Ecto neural progenitor cell (in vitro differentiated cells): ENCODE measurements at places on chromosomes 16 and 17.
A peak's percentile ranks its signal among the peaks of the same experiment; 100 is the strongest.

DNA sequence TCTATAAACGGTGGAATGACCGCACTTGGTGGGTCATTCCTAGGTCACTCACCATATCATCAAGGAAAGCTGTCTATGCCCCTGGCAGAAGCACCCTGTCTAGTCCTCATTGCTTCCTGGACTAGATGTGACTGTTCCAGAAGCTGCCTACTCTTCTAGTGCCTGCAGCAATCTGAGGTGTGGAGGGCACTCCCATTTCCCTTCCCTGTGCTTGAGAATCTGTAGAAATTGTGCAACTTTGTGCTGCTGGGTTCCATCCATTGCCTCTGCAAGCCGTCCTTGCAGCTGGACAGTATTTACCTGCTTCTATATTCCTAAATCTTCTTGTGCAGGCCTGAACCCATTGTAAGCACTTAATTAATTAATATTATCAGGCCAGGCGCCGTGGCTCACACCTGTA is 52.1 kb downstream of the CACNG3 start:
- no peak for DNase-seq

GRCh38 chr17:29732613-29733012 is 109.9 kb upstream of the CORO6 start:
- DNase-seq, result no peak

GRCh38 chr17:8151641-8152111 is 528 bp downstream of the PER1 start:
- no peak for DNase-seq

GRCh38 chr17:46191322-46192188 is 1.7 kb downstream of the KANSL1 start:
- DNase-seq, result peak; percentile 74

DNA sequence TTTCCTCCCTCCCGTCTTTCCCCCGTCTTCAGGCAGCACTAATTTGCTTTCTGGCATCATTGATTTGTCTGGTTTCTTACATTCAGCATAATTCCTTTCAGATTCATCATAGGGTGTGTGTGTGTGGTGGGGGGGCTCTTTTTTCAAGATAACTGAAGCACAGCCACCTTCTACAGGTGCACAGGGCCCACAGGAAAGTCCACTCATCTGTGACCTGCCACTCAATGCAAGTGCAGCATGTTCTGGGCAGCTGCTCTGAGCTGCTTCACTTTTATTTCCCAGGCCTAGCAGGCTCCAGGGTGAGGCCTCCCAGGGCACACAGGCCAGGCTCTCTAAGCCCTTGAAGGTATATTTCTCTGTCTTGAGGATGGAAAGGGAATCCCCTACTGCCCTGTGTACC is 35.2 kb upstream of the MYH10 start:
- DNase-seq, result no peak

DNA sequence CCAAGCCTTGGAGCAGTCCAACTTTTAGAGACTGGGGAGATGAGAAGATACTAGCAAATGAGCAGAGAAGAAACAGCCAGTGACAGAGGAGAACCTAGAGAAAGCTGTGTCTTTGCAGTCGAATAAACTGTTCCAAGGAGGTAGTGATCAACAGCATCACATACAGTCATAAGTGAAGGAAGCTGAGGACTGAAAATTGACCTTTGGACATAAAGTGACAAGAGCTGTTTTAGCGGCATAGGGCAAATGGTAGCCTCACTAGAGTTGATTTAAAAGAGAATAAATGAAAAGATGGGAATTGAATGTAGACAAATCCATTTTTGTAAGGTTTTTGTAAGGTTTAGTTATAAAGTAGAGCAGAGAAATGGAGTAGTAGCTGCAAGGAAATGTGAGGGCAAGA is 131.2 kb upstream of the HLF start:
- no peak for DNase-seq

DNA sequence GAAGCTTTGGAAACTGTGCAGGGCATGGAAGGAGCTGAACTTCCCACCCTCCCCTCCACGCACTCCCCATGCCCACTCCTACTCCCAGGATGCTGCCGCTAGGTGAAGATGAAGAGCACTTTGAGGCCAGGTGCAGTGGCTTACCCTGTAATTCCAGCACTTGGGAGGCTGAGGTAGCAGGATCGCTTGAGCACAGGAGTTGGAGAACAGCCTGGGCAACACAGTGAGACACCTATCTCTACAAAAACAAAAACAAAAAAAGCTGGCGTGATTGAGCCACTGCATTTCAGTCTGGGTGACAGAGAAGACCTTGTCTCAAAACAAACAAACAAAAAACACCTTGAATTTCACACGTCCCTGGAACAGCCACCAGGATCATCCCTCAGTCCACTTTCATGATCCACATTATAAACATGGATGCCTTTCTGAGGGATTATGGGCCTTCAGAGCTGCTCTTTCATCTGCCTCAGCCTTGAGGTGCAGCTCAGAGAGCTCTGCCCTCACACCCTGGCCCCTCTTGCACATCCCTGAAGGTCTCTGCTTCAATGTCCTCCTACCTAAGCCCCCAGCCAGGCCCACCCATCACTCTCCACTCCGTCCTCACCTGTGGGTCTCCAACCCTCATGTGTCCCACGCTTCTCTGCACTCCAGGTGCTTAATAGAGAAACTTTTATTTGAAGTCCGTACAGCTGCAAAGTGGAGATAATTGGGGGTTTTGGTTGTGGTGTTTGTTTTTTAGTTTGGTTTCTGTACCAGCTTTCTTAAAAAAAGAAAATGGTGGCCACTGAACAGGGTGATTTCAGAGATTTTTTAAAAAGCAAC is 25.8 kb downstream of the PHB1 start:
- DNase-seq, result no peak

GRCh38 chr17:64196601-64197000 is 66.5 kb downstream of the TEX2 start:
- DNase-seq, result peak; percentile 7

GRCh38 chr16:30615358-30616091 is 5.3 kb upstream of the ZNF689 start:
- DNase-seq, result peak; percentile 80

- DNase-seq, result no peak
Measured at GRCh38 chr17:50100480-50100883, 5.3 kb downstream of the PDK2 start.

DNA sequence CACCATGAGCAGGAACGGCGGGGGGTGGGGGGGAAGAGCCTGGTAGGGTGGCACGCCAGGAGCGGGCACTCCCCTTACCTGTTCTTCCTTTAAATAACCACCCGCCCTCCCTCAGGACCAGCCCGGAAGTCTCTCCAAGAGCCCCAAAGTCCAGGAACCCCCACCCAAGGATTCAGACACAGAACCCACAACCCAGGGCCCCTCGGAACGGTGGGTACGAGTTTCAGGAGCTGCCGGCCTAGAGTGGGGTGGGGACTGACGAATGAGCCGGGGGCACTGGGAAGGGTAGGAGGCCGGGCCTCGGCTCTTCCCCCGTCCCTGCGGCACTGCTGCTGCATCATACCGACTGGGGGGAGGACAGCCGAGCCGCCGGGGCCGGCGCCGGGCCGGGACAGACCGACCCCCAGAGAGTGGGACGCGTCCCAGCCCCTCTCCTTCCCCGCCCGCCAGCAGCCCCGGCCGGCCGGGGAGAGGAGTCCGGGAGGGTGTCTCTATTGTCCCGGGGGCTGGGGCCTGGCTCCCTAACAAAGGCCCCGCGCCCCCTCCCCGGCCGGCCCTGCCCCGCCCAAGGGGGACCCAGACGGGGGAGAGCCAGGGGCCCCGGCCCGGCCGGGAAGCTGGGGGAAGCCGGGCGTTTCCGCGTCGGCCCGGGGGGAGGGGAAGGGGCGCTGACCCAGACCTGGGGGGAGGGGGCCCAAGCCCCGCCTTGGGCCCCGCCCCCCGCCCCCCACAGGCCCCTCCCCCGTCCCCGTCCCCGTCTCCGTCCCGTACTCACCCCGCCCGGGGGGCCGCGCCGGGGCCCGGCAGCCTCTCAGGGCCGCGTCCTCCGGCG is 747 bp downstream of the ATXN7L3 start:
- peak; percentile 89 for DNase-seq

DNA sequence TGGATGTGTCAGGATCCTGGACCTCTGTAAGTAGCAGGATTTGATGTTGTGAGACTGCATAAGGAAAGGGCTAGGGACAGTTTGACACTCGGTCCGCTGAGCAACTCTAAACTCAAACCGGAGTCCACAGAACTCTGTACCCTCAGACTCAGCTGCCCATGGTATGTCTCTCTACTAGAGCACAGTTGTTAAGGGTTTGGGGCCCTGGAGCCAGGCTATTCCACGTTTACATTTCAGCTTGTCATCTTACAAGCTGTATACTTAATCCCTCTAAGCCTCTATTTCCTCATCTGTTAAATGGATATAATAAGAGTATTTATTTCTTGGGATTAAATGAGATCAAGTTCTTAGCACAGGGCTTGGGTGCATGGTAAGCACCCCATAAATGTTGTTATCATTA is 27.9 kb downstream of the HOXB1 start:
- DNase-seq, result no peak

DNA sequence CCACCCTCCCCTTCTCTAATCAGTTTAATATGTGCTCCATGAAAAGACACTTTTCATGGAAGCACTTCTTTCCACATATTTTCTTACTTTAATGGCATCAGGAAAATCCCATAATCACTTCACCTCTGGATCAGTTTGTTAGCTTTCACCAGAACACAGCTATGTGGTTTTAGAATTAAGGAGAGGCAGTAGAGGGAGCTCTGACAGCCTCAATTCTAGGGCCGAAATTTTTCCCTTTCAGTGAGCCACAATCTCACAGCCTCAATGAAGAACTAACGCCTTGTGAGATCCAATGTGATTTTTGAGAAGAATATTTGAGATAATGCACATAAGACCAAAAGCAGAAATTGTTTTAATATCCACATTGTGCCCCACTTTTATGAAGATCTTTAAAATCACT is 1494.0 kb upstream of the CDH8 start:
- DNase-seq, result no peak

DNA sequence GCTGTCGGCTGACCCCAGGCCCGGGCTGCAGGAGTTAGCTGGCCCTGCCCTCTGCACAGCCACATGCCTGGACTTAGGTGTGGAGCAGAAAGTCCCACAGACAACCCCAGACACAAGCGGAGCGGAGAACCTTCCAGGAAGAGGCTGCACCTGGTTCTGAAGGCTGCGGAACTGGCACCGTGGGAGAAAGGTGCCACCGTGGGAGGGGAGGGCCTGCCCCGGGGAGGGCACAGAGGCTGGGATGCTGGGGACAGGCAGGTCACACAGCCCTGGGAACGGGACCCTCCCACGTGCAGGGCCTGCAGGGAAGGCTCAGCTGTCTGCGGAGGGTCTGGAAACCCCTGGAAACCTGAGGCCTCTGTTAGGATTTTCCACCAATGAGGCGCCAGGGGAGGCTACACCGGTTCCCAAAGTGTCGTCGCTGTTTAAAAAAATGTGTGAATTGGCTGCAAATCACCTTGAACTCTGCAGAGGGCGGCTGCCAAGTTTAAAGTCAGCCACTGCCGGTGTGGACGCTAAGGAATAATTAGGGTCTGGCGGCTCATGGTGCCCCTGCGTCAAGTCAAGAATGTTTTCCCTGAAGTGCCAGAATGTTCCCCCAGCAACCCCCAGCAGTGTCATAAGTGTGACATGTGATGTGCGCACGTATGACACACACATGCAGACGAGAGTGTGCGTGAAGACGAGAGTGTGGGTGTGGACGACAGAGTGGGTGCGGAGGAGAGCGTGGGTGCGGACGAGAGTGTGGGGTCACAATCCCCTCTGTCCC is 50.9 kb upstream of the PABPN1L start:
- no peak for DNase-seq

DNA sequence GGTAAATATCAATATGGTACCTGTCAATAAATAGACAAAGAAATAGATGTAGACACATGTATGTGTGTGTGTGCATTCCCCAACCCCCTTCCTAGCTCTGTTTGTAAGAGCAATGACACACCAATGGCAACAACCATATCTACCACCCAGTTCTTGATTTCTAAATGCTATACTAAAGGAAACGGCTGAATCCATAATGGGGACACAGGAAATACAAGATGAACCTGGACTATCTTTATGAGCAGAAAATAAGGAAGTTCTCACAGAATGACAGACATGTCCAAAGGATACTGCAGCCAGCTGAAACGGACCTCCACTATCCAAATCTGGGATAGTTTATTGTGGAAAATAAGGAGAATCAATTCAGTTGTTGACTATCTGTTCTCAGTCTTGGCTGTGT is 75.3 kb downstream of the MYO1D start:
- DNase-seq, result no peak

DNA sequence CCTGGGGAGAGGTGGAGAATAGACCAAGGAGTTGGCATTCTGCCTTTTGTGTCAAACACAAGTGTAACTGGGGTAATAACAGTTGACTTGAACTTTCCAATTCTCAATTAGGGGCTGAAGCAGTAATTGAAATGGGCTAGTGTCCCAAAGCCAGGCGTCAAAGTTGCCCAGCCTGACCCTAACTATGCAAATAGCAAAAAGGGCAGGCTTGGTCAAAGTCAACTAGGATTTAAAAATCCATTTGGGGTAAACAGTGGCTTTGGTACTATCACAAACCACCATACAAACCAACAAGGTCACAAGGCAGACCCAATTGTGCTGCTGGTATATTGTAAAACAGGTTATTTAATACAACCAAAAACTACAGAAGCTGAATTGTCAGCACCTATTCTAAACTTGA is 18.0 kb downstream of the NFE2L1 start:
- DNase-seq, result no peak

- DNase-seq, result no peak
Measured at GRCh38 chr16:54241525-54241924, 45.1 kb downstream of the IRX3 start.

- DNase-seq, result no peak
Measured at GRCh38 chr17:8142158-8142886, 9.9 kb downstream of the PER1 start.

DNA sequence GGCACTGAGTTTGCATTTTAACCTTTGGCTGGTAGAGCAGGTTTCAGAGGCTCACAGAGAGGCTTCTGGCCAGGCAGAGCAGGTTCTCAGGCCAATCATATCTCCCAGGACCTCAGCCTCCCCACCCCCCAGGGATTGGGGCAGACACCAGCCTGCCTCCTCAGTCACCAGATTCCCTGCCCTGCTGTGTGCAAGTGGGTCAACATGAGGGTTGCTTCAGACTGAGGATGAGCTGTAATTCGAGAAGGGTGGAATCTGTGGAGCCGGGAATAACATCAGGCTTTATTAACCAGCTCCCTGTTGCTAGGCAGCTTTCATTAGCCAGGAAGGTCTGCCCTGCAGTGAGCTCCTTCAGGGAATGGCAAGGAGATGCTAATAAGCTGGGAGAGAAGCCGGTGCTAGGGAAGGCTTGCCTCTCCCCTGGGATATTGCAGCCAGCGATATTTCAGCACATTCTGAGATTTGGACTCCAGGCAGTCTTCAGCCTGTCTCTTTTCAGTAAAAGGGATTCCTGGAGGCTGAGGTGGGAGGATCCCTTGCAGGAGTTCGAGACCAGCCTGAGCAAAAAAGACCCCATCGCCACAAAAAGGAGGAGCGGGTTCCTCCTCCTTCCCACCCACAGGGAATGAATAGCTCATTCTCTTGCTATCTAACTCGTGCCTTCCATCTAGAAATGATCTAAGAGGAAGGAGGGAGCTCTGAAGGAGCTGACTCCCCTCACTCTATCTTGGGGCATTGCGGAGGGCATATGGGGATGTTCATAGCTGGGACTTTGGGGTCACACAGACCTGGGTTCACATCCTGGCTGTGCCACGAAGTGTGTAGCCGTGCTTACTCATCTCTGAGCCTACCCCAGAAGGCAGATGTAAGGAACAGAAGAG is 10.7 kb downstream of the SGSM2 start:
- peak; percentile 90 for DNase-seq
